ENCODE measurements at places on chromosomes 3 and 15. TPM values are rescaled to one million over a fixed set of nuclear protein-coding genes. Genes with fewer than 3 reads are reported as not detected.
A peak's percentile ranks its signal among the peaks of the same experiment; 100 is the strongest.

DNA sequence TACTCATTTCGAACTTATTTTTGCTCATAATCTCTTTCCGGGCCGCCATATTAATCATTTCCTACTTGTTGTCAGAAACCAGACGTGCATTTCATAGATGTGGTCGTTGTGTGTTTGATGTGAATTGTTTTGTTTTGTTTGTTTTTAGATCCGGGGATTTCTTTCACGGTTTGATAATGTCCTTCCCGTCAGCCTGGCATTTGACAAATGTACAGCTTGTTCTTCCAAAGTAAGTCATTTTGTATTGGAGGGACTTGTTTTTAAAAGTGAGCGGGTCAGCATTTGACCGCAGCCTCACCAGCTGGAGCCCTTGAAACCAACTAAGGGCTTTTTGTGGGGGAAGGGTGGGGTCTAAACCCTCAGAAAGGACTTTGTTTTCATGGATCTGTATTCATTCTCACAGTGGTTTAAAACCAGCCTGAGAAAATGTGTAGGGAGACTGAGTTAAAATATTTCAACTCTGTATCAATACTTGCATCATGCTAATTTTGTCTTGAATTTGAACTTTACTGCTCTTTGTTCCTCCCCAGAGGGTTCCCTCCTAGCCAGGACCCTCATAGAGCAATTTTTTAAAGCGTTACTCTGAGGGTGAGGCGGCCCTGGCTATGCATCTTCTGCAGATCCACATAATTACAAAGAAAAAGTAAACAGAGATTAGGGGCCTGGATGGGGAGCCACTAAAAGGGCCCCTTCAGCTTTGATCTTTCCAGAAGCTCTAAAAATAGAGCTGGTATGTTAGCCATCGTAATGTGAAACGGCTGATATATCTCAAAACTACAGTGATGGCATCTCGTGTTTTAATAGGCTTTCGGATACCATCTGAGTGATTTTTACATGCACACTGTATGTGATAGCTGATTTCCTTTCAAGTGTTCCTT, 107.9 kb downstream of the ATG7 start:
- DNase-seq: no peak

The ACVR2B gene
- total RNA-seq: 4.7 TPM

GRCh38 chr3:41018855-41019254, 180.4 kb upstream of the CTNNB1 start:
- DNase-seq: no peak

GRCh38 chr3:149713730-149714654, 38.3 kb downstream of the COMMD2 start:
- DNase-seq: no peak

GRCh38 chr3:36714343-36715086, 49.8 kb downstream of the DCLK3 start:
- no peak for DNase-seq

- DNase-seq: no peak
Observed at GRCh38 chr15:82828075-82828474, 18.6 kb downstream of the WHAMM start.

The CPLX3 gene
- total RNA-seq: 4.1 TPM

The RBMS3 gene
- total RNA-seq: 20.7 TPM

The NKIRAS1 gene
- 22.6 TPM for total RNA-seq

- DNase-seq: peak; percentile 80
Observed at GRCh38 chr15:62391641-62392262, 226.7 kb upstream of the C2CD4B start.

GRCh38 chr15:85785887-85786780, 8.6 kb downstream of the KLHL25 start:
- DNase-seq: peak; percentile 76

- DNase-seq: no peak
Observed at GRCh38 chr15:71565006-71565405, 245.3 kb upstream of the NR2E3 start.

DNA sequence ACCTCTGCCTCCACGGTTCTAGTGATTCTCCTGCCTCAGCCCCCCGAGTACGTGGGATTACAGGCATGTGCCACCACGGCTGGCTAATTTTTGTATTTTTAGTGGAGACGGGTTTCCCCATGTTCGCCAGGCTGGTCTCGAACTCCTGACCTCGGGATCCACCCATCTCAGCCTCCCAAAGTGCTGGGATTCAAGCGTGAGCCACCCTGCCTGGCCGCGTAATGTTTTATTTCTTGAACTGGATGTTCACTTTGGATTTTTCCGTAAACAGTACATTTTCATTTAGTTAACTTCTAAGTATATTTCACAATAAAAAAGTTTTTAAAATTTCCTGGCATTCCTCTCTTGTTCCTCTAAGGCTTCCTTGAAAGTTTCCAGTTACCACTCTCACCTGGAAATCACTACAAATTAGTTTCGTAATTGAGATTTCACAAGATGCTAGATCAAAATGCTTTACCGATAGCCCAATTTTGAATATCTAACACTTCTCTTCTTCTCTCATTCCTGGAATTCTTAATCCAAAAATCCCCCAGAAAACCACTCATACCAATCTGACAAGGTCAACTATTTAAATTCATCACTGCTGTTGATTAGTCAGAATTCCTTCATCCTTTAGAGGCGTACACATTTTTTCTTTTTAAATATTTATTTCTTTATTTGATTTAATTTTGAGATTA, 44.7 kb upstream of the INO80 start:
- no peak for DNase-seq

The UBXN7 gene
- total RNA-seq: 36.0 TPM

The SLC22A14 gene
- total RNA-seq: not detected

GRCh38 chr3:183898028-183898431, 13.3 kb upstream of the PARL start:
- DNase-seq: no peak

- DNase-seq: no peak
Observed at GRCh38 chr3:13451301-13451673, 28.8 kb upstream of the HDAC11 start.

- DNase-seq: no peak
Observed at GRCh38 chr3:51751287-51751686, 27.8 kb downstream of the IQCF6 start.

The FAM174B gene
- 12.6 TPM for total RNA-seq

The TMC3 gene
- not detected for total RNA-seq

GRCh38 chr3:186315581-186316354, 46.3 kb downstream of the DGKG start:
- DNase-seq: no peak

The PAQR5 gene
- total RNA-seq: 1.7 TPM

The TMEM212 gene
- not detected for total RNA-seq

DNA sequence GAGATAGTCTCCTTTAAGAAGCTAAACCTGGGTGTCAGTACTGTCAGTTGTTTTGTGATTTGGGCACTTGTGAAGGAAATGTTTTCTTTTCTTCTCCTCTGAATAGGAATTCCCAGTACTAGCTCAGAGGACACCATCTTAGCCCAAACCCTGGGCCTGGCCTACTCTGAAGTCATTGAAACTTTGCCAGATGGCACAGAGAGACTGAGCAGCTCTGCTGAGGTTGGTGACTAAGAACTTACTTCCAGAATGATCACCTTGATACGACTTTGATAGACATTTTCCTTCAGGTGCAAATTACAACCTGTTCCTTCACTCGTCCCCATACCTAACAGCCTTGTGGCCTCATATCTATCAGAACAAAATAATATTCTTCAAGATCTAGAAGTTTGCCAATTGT, 100.2 kb downstream of the LARS2 start:
- no peak for DNase-seq

- DNase-seq: peak; percentile 19
Observed at GRCh38 chr15:78992416-78993256, 47.8 kb upstream of the CTSH start.

The GALNT15 gene
- total RNA-seq: 7.0 TPM

GRCh38 chr3:64063207-64063982, 40.1 kb upstream of the PSMD6 start:
- DNase-seq: no peak

DNA sequence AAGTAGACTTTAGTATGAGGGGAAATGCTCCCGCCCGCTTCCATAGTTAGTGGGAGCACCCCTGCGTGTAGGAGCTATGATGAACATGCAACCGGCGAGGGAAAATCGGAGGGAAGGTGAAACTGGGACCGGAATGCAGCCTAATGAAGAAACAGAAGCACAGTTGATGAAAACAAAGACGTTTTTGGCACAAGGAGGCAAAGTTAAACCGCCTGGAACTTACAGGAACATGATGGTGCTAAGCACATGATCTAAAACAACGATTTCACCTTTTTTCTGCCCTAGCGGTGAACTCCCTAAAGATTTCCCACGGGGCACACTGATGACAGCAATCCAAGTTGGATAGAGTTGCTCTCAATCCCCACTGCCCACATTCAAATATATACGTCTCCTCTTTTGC, 49.4 kb upstream of the SPATA12 start:
- DNase-seq: no peak

- no peak for DNase-seq
Observed at GRCh38 chr15:52021892-52022540, 3.0 kb downstream of the MAPK6 start.

All from left ventricle myocardium superior (tissue), 1 donor.